ENCODE measurements at places on chromosomes 7 and 10. TPM values are rescaled to one million over a fixed set of nuclear protein-coding genes. Genes with fewer than 3 reads are reported as not detected.

The AGR2 gene
- total RNA-seq, result not detected

The NKX2-3 gene
- not detected for total RNA-seq

The SFTPA1 gene
- not detected for total RNA-seq

The AKR1D1 gene
- not detected for total RNA-seq

The RSPH10B2 gene
- 0.32 TPM for total RNA-seq

The ANXA11 gene
- total RNA-seq, result 72.4 TPM

The TEX47 gene
- not detected for total RNA-seq

The DOCK1 gene
- total RNA-seq, result 97.9 TPM

The SLC13A4 gene
- 0.16 TPM for total RNA-seq

The PLXNA4 gene
- 2.5 TPM for total RNA-seq

The CAV2 gene
- 35.8 TPM for total RNA-seq

The ADRB1 gene
- total RNA-seq, result not detected

The HHEX gene
- total RNA-seq, result 2.8 TPM

The MNX1 gene
- total RNA-seq, result not detected

The OR2A12 gene
- not detected for total RNA-seq

The DHX32 gene
- total RNA-seq, result 24.3 TPM

All from bronchial smooth muscle cell (primary cell).